ENCODE measurements at places on chromosomes 2 and 18.
A peak's percentile ranks its signal among the peaks of the same experiment; 100 is the strongest.

DNA sequence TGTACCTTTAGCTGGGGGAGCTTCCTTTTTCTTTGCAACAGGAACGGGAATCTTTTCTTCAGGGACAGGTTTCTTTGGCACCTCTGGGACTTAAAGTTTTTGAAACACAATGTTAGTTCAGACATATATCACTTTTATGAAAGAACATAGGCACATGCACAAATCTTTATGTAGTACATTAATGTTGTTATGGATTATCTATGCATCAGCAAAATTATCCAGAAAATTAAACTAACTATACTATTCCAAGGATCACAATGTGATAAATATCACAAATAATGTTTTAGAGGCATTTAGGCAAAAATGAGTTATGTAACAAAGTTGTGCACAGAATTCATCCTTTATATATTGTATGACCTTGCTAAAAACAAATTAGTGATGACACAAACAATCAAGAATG is 117.4 kb downstream of the TTN start:
- no peak for DNase-seq

- no peak for DNase-seq
Measured at GRCh38 chr2:4151521-4151920, 448.1 kb downstream of the DCDC2C start.

DNA sequence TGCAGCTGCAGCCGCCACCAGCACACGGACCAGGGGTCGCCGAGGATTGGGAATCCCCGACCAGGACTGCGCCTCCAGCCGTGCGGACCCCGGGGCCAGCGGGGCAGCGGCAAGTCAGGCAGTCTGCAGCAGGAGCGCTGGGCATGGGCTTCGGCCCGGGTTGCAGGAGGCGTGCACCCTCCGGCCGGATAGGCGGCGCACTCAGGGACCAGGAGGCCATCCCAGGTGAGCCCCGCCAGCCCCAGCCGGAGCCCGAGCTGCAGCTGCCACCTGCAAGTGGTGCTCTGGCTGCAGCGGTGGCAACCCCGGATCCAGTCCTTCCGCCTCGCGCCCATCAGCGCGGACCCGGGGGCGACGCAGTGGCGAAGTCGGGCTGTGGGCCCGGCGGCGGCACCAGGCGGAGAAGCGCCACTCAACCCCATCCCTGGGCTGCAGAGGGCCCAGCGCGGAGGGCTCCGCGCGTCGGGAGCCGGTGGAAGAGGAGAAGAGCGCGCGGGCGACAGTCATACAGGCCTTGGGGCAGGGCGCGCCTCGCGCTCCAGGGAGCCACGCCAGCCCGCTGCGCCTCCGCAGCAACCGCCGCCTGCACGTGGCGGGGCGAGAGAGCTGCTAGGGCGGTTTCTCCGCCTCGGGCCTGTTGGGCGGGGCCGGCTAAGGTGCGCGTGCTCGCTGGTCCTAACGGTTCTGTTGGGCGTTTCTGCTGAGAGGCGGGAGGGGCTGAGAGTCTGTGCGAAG is 73.8 kb downstream of the RPIA start:
- peak; percentile 18 for DNase-seq

DNA sequence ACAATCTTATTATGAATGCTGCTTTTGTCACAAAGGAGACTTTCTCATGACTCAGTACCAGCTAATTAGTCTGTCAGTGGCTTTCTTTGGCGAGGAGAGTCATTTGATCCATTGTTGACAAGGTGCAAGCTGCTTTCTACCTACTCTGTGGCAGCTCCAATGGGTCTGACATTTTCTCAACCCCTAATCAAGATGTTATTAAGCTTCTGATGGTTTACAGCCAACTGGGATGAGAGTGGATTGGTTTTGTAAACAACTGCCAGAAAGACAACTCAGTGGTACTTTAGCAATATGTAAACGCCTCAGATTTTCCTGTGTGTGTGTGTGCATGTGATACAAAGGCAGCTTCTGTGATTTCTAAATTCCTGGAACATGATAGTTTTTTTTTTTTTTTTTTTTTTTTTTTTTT is 8.2 kb upstream of the CLIP4 start:
- DNase-seq = peak; percentile 73

DNA sequence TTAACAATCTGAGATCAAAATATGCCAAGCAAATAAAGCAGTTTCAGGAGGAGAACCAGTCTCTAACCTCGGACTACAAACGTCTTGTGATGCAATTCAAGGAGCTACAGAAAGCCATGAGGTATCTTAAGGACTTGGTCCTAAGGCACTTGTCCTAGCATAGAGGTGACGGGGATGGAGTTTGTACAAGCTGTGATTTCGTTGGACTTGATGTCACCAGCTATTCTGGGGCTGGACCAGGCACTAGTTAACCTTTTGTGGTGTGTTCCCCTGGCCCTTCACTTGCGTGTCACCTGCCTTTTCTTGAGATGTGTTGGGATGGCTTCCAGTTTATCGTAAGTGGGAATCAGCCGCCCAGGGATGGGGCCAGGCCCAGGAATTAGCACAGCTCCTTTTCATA is 33.7 kb downstream of the OTOF start:
- DNase-seq = no peak

DNA sequence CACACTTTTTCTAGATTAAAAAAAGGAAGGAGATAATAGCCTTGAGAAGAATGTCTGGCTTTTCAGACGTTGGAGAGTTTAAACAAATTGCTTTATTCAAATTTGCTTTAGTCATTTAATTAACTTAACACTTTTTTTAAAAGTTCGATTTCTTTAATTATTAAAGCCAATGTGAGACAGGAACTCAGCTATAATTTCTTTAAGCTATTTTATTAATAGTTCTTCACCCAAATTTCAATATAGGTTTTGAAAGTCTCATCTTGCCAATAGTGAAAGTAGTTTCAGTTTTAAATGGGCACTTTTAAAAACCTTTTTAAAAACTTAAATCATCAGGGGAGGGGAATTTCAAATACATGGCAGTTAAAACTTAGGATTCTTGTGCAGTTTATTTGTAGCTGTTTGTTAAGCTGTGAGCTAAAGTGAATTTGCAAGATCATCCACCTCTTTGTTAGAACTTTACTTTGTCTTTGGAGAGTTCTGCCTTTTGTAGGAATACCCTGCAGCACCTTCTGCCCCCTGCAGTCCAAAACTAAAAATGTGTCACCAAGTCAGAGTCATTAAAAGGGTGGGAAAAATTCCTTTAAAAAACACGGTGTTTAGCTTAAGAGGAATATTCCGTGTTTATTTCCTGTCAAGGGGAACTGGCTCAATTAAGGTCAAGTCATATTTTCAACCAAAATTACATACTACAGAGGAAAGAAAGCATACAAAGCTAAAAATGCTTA is 4.6 kb downstream of the TGIF1 start:
- peak; percentile 71 for DNase-seq

DNA sequence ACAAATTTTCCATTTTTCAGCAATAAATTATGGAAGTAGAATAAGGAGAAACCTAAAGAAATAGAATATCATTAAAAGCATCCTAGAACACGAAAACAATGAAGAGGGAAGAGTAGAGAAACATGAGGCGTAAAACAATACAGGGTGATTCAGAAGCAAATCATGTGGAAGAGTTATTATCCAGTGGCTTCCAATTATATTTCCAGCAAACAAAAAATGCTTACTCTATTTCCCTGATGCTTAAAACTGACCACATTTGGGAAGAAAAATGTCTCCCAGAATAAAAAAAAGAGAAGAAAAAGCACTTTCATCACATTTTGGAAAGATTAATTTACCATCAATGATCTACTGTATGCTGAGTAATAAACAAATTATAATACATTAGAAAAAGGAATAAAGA is 192.6 kb downstream of the CD226 start:
- DNase-seq = no peak

- peak; percentile 66 for DNase-seq
Measured at GRCh38 chr2:235779444-235779896, 285.6 kb downstream of the AGAP1 start.

- peak; percentile 64 for DNase-seq
Measured at GRCh38 chr2:32772638-32773447, 145.0 kb downstream of the TTC27 start.

- no peak for DNase-seq
Measured at GRCh38 chr2:203030991-203031390, 16.3 kb downstream of the NBEAL1 start.

- peak; percentile 42 for DNase-seq
Measured at GRCh38 chr18:44130376-44130942, 550.2 kb upstream of the SETBP1 start.

DNA sequence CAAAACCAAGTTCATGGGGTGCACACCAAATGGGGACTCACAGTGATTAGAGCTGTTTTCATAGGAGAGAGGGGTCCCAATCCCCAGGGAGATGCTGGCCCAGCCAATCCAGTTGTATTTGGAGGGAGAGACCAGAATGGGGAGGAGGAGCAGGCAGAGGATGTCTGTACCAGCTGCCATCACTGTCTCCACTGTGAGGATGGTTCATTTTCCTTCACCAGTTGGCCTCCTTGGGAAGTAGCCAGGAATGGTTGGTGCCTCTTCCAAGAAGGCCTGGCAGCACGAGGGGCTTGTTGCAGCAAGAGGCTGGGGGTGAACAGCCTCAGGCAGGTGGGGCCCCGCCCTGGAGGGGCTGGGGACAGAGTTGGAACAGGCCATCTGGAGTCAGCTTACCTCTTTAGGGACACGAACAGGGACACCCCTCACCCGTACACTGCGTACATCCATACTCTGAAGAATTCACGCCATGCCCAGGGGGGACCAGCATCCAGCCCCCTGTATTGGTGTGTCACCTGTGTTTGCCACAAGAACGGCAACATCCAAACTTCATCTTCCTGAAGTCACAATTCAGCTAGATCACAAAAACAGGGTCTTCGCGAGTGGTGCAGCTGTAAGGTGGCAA is 161.7 kb upstream of the ZNF236 start:
- DNase-seq = no peak

GRCh38 chr2:228648541-228648940 is 467.1 kb upstream of the SPHKAP start:
- DNase-seq = no peak

DNA sequence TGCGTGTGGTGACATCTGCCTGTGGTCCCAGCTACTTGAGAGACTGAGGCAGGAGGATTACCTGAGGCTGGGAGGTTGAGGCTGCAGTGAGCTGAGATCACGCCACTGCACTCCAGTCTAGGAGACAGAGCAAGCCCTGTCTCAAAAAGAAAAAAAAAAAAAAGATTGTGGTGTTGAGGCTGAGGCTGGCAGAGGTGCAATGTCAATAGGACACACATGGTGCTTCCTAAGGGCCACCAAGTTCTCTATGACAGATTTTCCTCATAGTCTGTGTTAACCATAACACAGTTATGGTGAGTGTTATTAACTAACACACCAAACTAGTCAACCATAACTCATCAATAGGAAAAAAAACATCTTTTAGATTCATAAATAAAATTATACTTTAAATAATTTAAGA is 494.4 kb downstream of the TMX3 start:
- no peak for DNase-seq

GRCh38 chr2:168667156-168667555 is 135.3 kb upstream of the NOSTRIN start:
- no peak for DNase-seq

- DNase-seq = peak; percentile 15
Measured at GRCh38 chr2:202113571-202114142, 40.6 kb downstream of the KIAA2012 start.

DNA sequence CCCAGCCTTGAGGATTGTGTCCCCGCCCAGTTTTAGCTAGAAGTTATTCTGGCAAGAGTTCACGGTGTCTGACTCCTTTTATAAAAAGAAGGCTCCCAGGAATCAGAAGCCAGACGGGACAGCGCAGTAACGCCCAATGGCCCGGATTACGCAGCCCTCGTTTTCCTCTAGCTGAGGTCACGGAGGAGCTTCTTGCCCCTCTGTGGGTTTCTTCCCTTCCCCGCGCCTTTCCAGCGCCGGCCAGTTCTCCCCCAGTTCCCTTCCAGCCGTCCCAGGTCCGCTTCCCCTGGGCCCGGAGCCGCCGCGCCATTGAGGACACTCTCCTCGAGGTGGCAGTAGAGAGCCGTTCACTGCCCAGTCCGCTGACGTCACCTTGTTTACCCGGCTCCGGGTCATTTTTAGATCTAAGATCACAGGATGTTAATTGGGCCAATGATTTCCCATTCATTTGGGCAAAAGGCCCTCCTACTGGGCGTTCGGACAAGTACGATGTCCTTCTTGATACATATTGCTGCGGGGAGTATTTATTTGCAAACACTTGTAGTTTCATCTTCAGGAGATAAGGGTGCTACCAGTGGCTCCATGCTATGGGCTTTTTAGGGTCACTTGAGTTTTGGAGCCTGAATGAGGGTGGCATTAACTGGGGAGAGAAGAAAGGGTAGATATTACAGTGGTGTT is 81.5 kb upstream of the PPM1B start:
- DNase-seq = peak; percentile 58

DNA sequence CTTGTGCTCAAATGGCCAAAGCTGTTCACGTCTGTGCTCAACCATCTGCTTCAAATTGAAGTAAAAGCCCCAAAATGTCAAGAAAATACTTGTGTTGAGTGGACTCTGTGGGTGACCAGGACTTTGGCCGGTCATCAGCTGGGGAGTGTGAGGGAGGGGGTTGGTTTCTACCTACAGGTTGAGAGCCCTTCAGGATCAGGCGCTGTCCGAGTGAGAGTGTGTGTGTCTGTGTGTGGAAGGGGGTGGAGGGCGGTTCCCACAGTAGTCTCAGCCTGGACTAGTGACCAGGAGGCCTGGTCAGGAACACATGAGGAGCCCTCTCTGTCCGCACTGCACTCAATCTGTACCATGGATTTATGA is 34.2 kb downstream of the ATOH8 start:
- DNase-seq = no peak

DNA sequence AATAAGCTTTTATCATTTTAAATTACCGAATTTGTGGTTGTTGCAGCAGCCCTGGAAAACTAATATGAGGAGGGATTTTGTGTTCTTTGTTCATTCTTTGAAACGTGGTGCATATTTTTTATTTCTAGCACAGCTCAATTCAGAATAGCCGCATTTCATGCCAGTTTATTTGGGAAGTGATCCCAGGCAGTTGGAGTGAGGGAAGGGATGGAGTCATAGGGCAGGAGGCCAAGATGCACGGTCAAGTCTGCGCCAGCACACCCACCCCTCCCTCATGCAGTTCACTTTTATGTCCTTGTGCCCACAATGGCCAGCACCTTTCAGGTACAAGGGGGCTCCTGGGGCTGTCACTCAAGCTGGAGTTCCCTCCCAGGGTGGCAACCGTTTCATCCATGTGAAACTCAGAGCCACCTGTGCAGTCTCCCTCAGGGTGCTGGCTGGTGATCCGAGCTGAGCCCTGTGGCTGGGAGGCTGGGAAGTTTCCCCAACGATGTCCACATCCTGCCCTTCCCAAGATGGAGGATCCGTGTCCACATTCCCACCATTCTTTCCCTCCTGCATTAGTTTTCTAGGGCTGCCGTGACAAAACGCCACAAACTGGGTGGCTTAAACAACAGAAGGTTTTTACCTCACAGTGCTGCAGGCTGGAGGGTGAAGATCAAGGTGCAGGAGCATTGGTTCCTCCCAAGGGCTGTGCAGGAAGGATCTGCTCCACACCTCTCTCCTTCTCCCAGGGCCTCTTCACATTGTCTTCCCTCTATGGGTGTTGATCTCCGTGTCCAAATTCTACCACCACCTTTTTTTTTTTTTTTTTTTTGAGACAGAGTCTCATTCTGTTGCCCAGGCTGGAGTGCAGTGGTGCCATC is 68.5 kb upstream of the ITGA6 start:
- no peak for DNase-seq

DNA sequence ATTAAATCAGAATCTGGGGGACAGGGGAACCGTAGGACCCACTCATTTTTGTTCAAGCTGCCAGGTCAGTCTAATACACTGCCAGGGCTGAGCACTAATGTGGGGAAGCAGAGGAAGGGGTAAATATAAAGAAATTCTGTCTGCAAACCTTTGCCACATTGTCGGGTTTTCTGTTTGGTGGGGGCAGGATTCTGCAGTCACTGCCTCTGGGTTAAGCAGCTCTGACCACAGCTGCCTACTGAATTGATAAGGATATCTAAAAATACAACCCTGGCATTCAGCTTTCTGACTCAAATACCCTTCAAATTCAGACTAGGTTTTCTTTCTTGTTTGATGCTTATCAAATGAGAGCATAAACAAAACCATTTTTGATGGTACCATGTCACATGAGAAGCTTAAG is 6.0 kb downstream of the DNER start:
- no peak for DNase-seq

All from iris pigment epithelial cell (primary cell).